ENCODE measurements at places on chromosomes 5 and 9. TPM values are rescaled to one million over a fixed set of nuclear protein-coding genes. Genes with fewer than 3 reads are reported as not detected.

Gene STPG3
- not detected for total RNA-seq

Gene TAF11L12
- not detected for total RNA-seq

Gene ADGRD2
- total RNA-seq = not detected

Gene ANKRD20A1
- total RNA-seq = 0.59 TPM

Gene ZBED3
- total RNA-seq = 6.4 TPM

Gene OR2S2
- not detected for total RNA-seq

Gene ENTPD2
- 0.92 TPM for total RNA-seq

All from cardiac septum (tissue), 1 donor.